Dermis microvascular lymphatic vessel endothelial cell (primary cell): ENCODE measurements at places on chromosomes 12 and 14. TPM values are rescaled to one million over a fixed set of nuclear protein-coding genes. Genes with fewer than 3 reads are reported as not detected.

The TAS2R19 gene
- total RNA-seq: 1.7 and 3.4 TPM in 2 replicates

DNA sequence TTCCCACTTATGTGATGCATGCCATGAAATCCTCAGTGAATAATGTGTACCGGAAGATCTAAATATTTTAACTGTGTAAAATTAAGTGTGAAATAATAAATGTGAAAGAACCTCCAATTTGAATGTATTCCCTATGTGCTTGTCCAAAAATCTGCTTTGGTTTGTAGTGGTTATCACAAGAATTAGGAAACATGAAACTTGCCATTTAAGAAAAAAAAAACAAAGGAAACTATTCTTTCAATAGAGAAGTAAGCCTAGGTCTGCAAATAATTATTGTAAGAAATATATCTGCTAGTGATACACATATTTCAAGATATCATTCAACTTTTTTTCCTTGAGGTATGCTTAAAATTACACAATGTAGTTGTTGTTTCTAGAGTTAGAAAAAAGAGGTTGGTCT, 500.4 kb downstream of the SLC6A15 start:
- DNase-seq: no peak

The GLIPR1L1 gene
- not detected in 2 replicates for total RNA-seq

GRCh38 chr12:93591137-93591868, 18.8 kb downstream of the SOCS2 start:
- no peak for DNase-seq

DNA sequence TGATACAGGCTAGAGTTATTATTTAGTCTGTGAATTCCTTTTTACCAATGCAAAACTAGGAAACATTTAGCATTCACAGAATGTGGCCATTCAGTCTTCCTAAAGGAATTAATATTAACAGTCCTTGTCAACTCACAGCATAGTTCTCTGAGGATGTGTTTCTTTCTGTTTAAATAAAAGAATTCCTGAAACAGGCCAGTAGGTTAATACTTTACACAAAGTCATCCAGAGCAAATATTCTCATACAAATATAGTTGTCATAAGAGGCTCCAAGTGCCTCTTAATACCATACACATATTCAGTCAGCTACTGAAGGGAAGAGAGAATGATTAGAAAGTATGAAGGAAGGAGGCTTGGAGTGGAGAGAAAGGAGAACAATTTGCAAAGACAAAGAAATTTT, 120.1 kb downstream of the LMNTD1 start:
- no peak for DNase-seq

DNA sequence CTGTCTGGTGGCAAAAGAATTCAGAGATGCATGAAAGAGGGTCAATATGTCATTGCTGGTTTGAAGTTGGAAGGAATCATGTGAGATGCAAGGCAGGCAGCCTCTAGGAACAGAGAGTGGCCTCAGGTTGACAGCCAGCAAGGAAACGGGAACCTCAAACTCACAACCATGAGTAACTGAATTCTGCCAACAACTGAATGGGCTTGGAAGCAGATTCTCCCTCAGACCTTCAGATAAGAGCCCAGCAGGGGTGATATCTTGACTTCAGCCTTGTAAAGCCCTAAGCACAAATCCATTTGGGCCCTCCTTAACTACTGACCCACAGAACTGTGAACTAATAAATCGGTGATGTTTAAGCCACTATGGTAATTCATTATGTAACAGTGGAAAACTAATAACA, 35.8 kb downstream of the USP15 start:
- no peak for DNase-seq

- no peak for DNase-seq
Measured at GRCh38 chr14:24924544-24924943, 125.4 kb downstream of the STXBP6 start.

DNA sequence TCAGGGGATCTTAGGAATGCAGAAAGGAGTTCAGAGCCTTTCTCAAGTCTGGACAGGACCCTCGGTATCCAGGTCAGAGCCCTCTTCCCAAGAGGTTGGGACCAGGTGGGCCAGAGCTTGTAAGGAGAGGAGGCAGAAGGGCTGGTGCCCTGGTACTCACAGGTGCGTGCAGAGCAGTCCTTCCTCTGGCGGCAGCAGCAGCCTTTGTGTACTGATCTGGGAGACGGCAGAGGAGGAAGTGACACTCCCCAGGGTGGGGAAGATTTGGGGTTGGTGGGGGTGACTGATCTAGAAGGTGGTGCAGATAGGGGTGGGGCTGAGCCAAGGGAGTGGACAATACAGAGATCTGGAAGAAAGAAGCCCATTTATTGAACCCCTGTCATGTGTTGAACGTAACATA, at the start of gene ITGB7:
Gene ITGB7 (minus strand): TSS at position 210 of the 400 bp plus-strand sequence. CDS start 6,808 bp downstream, outside the sequence.
- no peak for DNase-seq

The POTEM gene
- total RNA-seq: not detected in 2 replicates

- DNase-seq: no peak
Measured at GRCh38 chr14:69796797-69797500, at the start of gene SLC10A1. Gene SLC10A1, minus strand, starts transcription at chr14:69797241. Its CDS starts 86 bp downstream, at chr14:69797155.

DNA sequence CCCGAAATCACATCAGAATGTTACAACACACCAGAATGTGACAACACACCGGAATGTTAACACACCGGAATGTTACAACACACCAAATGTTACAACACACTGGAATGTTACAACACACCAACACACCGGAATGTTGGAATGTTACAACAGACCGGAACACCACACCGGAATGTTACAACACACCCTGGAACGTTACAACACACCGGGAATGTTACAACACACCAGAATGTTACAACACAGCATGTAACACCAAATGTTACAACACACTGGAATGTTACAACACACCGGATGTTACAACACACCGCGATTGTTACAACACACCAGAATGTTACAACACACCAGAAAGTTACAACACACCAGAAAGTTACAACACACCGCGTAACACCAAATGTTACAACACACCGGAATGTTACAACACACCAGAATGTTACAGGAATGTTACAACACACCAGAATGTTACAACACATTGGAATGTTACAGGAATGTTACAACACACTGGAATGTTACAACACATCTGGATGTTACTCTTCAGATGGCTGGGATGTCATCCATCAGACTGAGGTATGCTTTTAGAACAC, 21.1 kb downstream of the CHFR start:
- peak; percentile 10 for DNase-seq
